ENCODE measurements at places on chromosomes 6 and 20.

- DNase-seq, result no peak
These were observed 34.6 kb upstream of the MAPK13 start for GRCh38 chr6:36095497-36096391.

DNA sequence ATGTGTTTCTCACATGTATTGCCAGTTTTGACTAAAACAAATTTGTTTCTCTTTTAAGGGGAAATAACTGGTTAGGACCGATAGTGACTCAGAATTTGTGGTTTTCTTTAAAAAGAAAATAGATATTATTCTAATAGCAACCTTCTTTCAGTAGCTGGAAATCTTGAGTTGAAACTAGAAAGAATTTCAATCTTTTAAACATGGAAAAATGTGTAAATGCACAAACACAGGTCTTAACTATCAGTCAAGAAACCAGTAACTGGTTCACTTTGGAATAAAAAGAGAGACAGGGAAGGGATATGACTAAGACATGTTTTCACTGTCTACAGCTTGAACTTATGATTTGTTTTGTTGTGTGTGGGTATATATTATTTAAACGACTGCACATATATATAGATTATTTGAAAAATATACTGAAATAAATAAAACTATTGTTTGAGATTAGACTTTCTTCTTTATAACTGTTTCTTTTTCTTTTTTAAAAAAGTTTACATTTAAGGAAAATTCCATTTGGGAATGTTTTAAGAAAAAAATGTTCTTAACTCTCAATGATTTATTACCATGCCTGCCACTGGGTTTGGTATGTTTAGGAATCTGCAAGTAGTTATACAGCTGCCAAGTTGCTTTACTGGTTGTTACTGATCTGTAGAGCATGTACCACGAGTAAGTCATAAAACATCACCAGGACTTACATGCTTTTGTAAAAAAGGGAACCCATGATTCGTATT, 753.3 kb upstream of the MARCKS start:
- DNase-seq, result peak; percentile 93

DNA sequence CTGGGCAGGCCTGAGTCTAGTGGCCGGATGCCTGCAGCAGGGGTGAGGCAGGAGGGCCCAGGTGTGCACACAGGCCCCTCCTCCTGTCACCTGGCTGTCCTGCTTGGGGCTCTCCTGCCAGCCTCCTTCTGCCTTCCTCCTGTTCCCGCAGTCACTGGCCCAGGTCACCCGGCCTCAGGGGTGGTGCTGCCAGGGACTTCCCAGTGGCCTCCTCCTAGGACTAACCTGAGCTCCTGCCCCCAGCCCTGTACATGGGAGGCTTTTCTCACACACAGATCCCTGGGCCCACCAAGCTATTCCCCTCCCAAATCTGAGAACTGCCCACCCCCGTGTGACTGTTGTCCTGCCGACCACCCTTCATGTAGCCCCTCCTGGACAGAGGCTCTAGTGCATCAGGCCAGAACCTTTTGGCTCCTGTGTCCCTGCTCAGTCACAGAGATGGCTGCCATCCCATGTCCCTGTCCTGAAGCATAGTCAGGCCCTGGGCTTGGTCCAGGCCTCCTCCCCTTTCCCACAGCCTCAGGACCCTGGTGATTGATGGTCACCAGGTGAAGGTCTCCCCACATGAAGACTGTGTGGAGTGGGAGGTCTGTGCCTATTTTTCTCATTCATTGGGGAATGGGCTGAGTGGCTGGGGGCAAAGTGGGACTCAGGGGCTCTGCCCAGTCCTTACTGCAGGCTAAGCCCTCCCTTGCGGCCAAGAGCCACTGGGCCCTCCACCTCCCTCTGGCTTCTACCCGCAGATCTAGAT, 1.1 kb upstream of the ULBP1 start:
- DNase-seq, result no peak

GRCh38 chr6:169890901-169891300, 139.5 kb downstream of the ERMARD start:
- DNase-seq, result no peak
